ENCODE measurements at places on chromosomes 11 and 22. TPM values are rescaled to one million over a fixed set of nuclear protein-coding genes. Genes with fewer than 3 reads are reported as not detected.

Gene WT1
- total RNA-seq, result 0.17 TPM

Gene MIOX
- 1.6 TPM for total RNA-seq

Gene IRAG1
- 112 TPM for total RNA-seq

Gene OR5A1
- total RNA-seq, result not detected

Gene TSGA10IP
- not detected for total RNA-seq

Gene TENM4
- total RNA-seq, result 8.4 TPM

All from mucosa of gallbladder (tissue), 1 donor.